ENCODE measurements at places on chromosomes 3 and 15.

GRCh38 chr15:88645171-88646087, 6.6 kb downstream of the ISG20 start:
- DNase-seq = no peak

DNA sequence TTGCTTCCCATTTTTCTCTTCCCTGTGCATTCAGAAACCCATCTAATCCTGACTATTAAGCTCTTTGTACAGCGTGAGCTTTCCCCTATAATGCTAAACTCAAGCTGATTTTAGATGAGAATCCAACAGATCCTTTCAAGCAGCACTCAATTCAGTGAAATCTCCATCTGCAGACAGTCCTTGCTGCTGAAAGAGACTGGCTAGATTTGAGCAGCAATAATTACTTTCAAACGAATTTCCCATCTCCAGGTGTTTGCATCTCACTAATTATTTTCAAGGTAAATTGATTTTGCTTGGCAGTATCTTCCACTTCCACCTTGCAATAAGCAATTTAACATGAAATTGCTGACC, 49.5 kb upstream of the SLC7A14 start:
- DNase-seq = no peak

DNA sequence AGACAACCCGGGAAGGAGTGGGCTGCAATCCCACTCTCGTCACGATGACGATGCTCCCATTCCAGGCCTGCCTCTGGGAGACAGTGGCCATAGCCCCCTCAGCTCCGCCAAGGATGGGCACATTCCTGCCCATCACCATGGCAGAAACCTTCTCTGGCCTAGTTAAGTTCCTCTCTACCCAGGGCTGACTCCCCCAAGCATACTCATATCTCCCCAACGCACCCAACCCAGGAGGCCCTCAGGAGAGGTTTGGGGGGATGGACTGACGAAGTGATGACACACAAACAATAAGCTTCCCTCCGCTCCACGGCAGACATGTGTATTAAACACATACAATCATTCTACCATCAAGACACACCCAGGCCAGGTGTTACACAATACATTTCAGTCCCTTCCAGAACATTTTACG, 60.1 kb downstream of the VGLL4 start:
- no peak for DNase-seq

DNA sequence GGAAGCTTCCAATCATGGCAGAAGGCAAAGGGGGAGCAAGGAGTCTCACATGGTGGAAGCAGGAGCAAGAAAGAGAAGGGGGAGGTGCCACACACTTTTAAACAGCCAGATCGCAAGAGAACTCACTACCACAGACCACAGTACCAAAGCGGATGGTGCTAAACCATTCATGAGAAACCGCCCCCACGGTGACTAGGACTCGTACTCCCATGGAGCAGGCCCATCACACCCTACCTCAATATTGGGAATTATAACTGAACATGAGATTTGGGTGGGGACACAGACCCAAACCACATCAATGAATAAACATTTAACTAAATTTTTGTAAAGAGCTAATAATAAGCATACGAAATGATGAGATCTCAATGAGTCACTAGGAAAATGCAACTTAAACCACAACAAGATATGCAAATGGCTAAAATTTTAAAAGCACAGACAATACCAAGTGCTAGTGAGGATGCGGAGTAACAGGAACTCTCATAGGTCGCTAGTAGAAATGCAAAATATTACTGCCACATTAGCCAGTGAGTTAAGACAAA, 10.0 kb downstream of the MRPS25 start:
- no peak for DNase-seq

GRCh38 chr3:69320871-69321271, 65.0 kb downstream of the FRMD4B start:
- no peak for DNase-seq

- no peak for DNase-seq
Observed at GRCh38 chr15:79635897-79636561, 203.9 kb downstream of the MINAR1 start.
